ENCODE measurements at places on chromosomes 11 and 22.

- no peak for DNase-seq
Measured at GRCh38 chr11:65266210-65266609, 4.4 kb downstream of the POLA2 start.

GRCh38 chr11:57349491-57350274 is 11.5 kb downstream of the P2RX3 start:
- DNase-seq = peak; percentile 11

DNA sequence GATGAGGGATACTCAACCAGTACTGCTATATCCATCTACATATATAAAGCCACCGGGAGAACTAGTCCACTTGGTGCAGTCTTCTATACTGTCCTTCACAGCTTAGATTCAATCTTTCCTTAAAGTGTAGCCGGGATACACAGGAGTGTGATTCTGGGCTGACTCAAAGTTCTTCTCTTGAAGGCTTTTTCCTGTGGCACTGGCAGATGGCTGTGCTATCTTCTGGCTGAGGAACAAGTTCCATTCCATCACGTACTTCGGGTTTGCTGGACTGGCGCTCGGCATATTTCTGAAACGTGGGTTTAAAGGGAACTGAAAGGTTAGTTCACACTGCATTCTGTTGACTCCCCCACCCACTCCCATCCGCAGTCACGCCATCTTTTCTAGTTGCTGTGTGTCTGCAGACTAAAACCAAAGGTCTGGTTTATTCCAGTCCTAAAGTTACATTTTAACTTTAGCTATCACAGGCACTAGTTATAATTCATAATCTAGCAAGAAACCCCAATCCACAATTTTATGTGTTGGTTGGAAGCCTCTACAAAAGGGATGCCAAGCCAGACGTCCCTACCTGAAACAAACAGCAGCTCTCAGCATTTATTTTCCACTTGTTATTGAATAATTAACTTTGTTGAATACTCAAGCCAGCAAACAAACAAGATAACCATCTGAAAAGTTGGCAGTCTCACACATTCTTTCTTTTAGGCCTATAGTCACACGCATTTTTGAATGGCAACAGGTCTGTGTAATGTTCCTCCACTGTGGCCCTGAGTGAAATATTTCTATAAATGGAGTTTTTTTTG is 7.5 kb upstream of the C11orf65 start:
- no peak for DNase-seq

DNA sequence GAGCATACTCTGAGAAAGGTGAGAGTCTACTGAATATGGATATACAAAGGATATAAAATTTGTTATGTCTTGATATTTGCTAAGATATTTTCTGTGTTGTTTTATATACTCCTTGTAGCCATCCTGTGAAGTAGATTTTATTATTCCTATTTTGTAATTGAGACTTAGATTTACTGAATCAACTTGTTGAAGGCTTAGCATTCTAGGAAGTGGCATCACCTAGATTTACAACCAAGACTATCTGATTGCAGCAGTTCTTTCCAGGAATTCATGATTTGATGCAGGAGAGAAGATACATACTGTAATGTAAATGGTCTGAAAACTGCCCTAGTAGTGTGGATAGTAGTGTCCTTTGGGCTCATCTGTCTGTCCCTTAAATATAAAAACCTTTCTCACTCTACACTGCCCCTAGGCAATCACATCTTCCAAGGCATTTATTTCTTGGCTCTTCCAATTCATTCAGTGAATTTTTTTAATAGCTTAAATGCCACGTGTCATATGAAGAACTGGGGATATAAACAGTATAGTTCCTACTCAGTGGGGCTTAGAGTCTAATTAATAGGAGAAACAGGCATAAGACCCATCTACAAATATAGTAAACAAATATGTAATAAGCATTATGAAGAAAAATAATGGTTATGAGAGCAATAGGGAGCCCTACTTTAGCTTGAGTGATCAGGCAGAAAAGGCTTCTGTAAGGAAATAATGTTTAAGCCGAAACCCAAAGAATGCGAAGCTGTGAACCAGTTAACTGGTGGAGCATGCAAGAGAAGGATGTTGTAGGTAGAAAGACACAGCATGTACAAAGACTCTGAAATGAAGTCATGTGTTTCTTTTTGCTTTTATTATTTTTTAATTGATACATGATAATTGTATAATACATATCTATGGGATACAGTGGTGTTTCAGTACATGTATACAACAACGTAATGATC is 13.6 kb downstream of the IPO7 start:
- no peak for DNase-seq

DNA sequence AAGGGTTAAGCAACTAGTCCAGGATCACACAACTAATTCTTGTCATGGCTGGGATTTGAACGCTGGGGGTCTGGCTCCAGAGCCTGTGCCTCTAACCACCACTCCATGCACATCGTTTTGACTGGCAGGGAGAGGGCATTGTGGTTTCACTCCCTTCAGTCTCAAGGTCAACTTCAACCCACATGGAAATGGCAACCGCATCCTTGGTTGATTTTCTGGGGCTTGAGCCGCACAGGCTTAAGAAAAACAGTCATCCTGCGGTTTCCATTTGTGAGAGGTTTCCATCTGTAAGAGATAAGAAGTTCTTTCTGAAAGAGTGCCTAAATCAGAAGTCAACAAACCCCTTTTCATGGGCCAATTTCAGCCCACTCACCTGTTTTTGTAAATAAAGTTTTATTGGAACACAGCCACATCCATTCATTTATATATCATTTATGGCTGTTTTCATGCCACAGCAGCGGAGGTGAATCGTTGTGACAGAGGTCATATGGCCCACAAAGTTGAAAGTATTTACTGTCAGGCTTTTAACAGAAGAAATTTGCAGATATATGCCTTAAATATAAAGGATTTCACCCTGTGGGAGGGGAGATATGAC is 65.7 kb downstream of the SGSM1 start:
- no peak for DNase-seq

DNA sequence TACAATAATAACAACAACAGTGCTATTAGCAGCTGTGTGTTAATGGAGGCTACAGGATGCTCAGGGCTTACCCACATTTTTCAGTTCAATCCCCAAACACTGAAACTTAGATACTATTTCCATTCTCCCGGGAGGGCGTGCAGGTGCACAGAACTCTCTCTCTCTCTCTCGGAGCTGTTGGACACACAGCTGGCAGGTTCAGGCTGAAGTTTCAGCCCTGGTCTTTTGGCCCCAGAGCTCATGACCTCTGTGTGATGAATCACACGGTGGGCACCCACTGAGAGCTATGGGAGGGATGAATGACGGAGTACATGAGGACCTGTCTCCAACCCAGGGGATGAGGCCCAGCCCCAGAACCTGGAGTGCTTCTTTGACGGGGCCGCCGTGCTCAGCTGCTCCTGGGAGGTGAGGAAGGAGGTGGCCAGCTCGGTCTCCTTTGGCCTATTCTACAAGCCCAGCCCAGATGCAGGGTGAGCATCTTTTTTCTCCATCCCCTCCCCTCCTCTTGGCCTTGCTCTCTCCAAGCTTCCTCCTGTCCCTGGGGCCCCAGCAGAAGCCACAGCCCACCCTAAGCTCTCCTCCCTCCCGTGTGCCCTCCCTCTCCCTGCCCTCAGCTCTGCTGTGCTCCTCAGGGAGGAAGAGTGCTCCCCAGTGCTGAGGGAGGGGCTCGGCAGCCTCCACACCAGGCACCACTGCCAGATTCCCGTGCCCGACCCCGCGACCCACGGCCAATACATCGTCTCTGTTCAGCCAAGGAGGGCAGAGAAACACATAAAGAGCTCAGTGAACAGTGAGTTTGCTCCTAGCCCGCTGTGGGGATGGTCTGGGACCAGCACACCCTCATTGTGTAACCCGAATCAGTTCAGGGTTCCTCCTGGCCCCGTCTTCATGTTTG is 16.9 kb downstream of the CSF2RB start:
- no peak for DNase-seq

GRCh38 chr11:64122411-64123410 is 43.2 kb downstream of the MACROD1 start:
- DNase-seq = no peak

DNA sequence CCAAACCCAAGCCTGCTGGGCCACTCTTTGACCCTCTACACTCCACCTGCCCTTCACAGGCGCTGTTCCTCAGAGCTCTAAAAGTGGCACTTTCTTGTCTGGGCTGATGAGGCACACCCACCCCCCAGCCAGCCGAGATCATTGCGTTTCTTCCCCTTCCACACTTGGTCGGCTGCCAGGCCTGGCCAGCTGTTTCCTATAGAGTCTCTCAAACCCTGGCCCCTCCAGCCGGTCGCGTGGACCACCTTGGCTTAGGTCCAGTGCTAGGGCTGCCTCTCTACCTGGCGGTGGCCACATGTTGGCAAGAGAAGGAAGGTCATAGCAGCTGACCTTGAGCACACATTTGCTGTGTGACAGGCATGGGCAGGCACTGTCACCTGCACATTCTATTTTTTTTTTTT is 60.6 kb downstream of the PPP6R2 start:
- no peak for DNase-seq

GRCh38 chr22:32904044-32904443 is 102.5 kb downstream of the TIMP3 start:
- DNase-seq = no peak

GRCh38 chr11:93984936-93985335 is 36.2 kb upstream of the HEPHL1 start:
- DNase-seq = no peak

DNA sequence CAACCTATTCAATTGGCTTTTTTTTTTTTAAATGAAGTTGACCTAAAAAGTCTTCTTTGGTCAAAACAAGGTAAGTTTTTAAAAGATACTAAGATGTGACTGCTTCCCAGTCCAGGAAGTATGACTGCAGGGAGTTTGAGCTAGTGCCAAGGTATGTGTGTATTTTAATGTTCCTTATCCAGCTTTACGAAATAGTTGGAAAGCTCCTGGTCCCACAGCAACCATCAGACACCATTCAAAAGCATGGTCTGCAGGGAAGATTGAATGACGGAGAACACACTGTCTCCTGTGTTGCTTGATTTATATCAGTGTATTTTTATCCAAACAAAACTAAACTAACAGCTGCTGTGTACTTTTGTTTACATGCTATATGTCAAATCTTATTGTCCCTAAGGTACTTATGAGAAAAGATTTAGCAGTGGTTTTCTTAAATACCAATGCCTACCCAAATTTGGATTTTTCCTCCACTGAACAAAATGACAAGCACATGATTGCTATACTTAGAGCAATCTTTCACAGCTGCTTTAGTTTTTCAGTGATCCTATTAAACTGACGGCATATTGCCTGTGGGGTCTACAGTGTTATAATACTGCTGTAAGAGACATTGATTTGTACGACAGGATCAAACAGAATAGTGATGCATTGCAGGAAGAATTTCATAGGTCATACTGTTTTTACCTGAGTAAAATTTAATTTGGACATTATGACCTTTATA is 122.9 kb downstream of the DCDC1 start:
- no peak for DNase-seq

DNA sequence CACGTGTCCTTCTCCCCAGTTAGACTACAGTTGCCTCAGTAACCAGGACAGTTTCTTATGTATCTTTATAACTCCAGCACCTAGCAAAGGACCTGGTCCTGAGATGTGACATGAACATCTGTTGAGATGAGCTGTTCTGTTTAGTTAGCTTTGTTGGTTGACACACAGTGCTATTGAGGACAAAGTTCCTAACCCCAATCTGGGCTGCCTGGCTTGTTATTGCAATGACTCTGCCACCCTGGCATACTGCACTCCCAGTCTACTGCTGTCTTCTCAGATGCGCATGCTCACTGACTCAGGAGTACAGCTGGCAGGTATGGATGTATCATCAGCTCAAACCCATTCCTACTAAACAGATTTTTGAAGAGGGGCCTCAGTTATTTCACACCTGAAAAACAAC is 7.4 kb downstream of the DESI1 start:
- DNase-seq = no peak

DNA sequence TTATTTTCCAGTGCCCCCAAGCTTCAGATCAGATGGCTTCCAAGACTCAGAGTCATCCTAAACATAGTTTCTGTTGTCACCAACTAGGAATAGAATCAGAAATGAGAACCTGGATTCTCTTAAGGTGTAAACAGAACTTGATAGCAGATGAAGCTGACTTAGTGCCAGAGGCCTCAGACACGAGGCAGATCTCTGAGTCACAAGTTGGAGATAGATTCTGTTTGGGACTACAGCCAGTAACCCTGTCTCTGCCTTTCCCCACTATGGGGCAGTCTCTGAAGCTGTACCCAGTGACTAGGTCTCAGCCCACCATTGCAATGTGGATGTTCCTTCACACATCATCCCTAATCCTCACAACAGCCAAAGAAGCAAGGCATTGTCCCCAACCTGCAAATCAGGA is 25.4 kb downstream of the NEU3 start:
- DNase-seq = no peak

DNA sequence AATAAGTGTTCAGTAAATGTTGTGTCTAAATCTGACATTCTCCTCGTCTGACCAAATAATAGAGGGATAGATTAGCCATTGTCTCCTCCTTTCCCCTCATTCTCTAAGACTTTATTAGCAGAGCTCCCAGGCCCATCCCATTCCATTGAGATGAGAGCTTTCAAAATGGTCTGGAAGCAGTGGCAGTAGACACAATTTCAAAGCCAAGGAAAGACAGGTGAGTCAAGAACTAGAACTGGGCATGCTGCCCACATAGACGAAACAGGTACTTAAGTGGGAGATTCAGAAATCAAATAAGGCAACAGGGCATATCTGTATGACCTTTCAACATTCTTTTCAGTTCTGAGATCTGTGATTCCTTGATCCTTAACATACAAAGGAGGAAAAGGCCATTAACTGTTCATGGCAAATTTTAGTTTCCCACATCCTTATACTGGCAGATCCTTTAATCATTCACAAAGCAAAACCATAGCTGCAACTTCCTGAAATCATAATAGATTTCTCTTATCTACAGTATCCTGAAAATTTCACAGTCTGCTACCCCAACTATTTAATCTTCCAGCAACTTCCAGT is 96.6 kb upstream of the KCNA4 start:
- no peak for DNase-seq

DNA sequence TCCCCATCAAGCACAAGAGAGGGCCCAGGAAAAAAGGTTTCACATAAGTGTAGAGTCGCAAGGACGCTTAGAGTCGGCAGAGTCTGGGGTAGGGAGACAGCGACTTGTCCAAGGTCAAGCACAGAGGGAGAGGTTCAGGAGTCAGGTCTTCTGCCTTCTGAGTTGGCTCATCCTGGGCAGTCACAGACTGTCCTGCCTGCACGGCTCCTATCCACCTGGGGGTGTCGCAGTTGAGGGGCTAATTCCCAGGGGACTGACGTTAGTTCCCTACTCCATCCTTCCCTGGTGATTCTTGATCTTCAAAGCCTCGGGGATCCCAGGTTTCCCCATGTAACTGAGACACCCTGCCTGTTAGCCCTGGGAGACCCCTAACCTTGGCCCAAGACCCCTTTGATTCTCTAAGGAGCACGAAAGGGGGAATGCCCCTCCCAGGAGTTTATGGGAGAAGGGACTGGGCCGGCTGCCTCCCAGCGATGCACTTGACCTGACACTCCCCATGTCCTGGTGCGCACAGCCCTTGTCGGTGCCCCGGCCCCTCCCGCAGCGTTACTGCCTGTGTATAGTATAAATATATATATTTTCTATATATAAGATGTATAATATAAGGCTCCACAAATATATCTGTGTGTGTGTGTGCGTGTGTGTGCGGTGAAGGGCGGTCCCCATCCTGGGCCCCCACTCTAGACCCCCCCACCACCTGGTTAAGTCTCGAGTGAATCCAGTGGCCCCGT is 14.7 kb upstream of the TAB1 start:
- no peak for DNase-seq
